ENCODE measurements at places on chromosomes 5 and 9.

DNA sequence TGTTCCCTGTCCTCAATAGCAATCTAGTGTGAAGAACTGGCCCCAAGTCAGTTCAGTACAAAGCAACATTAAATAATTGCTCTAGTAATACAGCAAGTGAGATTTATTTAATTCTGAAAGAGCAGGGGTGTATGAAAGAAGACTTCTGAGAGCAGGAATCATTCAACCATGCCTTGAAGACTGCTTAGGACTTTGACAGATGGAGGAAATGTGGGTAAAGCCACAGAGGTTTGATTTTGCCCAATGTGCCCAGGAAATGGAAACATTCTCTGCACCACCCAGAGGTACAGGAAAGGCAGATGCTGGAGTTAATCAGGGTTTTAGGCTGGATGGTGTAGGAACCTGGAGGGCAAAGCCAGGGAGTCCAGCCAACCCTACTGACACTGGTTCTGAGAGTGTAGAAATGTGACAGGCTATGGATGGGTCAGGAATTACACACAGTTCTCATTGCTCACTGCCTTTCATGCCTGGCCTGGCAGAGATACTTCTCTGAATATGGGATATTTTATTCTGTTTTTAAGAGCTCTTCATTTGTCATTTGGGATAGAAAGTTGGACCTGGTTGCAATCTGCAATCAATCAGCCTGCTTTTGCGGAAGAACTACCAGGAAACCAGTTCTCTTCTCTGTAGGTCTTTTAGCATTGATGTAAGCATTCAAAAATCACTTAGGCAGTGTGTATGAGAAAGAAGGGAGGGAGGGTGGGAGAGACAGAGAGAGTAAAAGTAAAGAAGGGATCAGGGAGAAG is 88.3 kb downstream of the BRINP1 start:
- DNase-seq: no peak

GRCh38 chr5:78661691-78662090 is 13.1 kb upstream of the LHFPL2 start:
- DNase-seq: no peak

DNA sequence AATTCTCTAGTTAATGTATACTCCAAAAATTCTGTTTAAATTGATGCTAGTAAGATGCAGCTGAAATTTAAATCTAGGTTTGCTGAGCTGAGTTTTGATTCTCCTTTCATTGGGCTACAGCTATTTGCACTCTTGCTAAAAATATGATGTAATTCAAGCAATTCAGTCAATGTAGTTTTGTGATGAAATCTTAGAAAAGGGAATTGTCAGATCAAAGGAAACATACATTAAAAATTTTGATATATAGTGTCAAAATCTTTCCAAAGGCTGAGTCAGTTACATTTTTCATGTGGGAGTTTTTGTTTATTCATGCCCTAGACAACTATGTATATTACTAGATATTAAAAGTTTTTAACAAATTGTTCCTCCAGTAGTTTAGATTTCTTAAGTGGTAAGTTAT is 334.9 kb upstream of the DAB2 start:
- DNase-seq: no peak

GRCh38 chr5:156119692-156120091 is 207.3 kb upstream of the SGCD start:
- no peak for DNase-seq

GRCh38 chr9:95763983-95764382 is 111.5 kb upstream of the ERCC6L2 start:
- no peak for DNase-seq

GRCh38 chr5:55645304-55645703 is 66.8 kb downstream of the SLC38A9 start:
- no peak for DNase-seq

All from CD4-positive, alpha-beta T cell treated with Interleukin-12 subunit alpha and Interleukin-12 subunit beta, for 1 hour (primary cell).